Activated T-helper 1 cell treated with anti-CD3 and anti-CD28 coated beads, Interleukin-2, amount 50 U/mL, for 16 hours (primary cell): ENCODE measurements at places on chromosomes 3 and 15.

DNA sequence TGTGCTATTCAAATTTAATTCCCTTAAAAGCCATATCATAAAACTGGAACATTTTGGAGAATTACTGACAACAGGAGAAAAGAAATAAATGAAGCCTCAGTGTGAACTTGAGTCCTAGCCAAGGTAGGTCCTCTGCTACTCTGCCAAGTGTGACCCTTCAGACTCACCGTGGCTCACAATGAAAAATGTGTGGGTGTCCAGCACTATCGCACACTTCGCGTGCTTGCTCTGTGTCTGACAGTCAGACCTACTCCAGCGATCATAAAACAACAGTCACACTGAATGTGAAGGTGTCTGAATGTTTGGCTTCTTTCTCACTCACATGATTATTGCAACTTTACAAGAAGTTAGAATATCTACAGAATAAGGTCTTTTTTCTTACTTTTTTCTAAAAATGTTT, 65.8 kb upstream of the TRA2B start:
- DNase-seq: no peak

DNA sequence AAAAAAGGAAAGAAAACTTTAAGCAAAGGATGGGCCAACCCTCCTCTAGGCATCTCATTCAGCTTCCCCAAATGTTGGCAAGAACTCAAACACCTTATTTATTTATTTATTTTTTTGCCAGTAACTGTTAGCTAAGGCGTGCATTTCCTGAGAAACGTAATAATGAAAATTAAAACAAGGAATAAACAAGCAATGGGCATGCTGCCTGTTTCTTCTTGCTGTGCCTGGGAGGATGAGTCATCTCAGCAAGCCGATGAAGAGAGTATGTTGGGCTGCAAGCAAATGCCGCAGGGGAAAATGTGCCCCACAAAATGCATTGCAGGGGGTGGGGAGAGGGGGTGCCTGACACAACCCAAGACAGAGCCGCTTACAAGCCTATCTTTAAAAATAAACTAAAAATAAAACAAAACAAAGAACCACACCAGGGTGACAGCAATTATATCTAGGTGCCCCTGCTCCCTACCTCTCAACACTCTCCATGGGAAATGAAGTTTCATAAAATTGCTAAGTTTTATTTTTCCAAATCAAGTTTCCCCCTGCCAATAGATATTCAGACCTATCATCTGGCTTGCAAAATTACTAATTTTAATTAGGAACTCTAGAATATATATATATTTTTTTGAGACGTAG, 40.3 kb downstream of the EIF4E3 start:
- no peak for DNase-seq

GRCh38 chr15:88708655-88709054, 69.8 kb downstream of the ISG20 start:
- DNase-seq: no peak

GRCh38 chr3:141065841-141066805, 15.0 kb downstream of the SPSB4 start:
- DNase-seq: no peak

DNA sequence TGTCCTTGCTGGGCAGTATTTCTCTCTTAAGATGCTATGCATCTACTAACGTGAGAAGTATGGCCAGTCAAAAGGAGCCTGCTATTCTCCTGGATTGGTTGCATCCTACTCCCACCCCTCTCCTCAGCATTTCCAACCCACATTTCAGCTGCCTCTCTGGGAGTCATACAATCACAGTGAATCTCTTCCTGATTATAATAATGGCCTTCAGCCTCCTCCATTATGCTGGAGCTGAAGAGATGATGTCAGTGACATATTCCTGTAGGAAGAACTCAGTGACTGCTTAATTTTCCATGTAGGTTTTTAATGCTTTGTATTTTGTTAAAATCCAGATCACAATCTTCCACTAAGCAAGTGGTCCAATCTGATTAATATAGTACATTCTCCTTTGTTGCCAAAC, 82.7 kb upstream of the SUCLG2 start:
- DNase-seq: no peak

DNA sequence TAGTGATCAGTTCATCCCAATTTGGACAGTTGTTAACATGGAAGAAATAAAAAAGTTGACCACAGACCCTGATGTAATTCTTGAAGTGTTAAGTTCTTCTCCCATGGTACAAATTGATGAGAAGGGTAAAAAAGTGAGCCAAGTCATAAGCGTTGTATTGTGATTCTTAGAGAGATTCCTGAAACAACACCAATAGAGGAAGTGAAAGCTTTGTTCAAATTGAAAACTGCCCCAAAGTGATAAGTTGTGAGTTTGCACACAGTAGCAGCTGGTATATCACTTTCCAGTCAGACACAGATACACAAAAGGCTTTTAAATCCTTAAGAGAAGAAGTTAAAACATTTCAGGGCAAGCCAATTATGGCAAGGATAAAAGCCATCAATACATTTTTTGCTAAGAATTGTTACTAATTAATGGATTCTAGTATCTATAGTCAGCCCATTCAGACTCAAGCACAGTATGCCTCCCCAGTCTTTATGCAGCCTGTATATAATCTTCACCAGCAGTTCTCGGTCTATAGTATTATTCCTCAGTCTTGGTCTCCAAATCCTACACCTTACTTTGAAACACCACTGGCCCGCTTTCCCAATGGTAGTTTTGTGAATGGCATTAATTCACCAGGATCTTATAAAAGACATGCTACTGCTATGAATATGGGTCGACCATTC, 38.2 kb downstream of the CDIN1 start:
- DNase-seq: no peak

DNA sequence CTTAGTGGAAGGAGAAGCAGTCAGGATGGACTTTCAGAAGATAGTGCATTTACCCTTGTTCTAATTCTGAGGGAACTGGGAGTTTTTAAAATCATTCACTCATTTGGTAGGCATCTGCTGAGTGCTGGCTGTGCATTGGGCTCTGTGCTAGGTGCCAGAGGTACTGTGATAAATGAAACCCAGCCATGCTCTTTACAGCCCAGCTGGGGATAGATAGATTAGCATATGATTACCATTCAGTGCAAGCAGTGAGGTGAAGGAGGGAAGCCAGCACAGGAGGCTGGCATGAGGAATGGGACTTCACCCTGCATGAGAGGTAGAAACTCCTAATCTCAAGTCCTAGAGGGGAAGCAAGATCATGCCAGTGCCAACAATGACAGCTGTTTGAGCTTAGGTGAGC, 361.9 kb upstream of the TRIM42 start:
- no peak for DNase-seq

DNA sequence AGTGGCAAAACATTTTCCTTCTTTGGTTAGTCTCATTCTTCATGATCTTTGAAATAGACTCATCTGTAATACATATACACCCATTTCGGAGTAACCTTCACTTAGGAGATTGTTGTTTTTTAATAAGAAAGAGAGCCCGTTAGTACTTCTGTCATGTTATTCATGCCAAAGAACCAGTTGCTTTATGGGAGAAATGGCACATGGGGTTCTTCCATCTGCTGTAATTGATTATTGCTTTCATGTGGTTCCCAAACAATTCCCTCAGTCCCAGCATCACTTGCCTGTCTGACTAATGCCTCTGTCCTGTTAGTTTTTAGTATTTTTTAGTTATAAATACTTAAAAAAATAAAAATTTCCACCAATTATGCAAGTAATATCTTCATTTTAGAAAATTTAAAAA, 33.8 kb upstream of the FAH start:
- DNase-seq: no peak

DNA sequence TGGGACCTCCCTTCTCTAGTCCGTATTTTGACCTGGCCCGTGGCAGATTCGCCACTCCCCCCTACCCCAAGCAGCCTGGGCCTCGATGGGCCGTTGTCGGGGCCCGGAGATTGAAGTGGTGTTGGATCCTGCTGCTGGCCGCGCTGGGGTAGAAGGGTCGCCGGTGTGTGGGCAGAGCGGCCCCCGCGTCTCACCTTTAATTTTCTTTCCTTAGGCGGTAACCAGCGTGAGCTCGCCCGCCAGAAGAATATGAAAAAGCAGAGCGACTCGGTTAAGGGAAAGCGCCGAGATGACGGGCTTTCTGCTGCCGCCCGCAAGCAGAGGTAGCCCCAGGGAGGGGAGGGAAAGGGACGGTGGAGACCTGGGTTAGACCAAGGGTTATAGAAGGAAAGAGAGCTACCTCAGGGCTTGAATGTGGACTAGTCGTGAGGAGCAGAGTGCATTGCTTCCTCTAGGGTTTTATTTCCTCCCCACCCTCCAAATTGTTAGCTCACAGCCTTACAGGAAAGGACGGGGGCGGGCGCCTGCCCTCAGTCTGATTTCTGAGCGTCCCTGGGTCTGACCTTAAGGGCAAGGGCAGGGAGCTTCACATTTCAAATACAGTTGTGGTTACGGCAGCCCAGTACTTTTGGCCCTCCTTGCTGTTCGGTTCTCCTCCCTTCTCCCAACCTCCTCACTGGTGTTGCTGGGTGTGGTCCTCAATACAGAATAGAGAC, 799 bp downstream of the SERF2 start:
- DNase-seq: no peak

GRCh38 chr15:64842986-64843561, 1.4 kb downstream of the PLEKHO2 start:
- no peak for DNase-seq

DNA sequence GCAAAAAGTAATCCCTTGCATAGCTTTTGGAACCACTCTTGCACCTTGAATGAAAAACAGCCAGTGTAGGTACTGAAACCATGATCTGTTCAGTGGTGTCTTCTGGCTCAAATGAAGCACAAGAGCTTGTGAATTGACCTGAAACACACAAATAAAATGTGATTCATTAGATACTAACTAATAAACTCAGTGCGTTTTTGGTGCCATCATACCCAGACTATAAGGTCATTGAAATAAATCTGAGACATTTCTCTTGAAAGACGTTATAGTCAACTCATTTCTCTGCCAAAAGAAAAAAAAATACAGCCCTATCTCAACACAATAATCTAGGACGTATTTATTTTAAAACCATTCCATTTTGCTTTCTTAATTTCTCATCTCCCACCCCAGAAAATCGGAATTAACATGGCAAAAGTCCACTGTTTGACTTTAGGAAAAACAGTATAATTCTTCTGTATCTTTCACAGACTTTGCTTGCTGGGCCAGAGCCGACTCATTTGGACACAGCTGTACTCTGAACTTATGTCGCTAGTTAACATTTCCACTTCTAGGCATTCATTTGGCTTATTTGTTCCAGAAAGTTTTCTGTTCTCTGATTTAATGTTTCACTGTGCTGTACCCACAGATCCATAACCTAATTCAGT, 284.9 kb upstream of the TBL1XR1 start:
- DNase-seq: no peak

DNA sequence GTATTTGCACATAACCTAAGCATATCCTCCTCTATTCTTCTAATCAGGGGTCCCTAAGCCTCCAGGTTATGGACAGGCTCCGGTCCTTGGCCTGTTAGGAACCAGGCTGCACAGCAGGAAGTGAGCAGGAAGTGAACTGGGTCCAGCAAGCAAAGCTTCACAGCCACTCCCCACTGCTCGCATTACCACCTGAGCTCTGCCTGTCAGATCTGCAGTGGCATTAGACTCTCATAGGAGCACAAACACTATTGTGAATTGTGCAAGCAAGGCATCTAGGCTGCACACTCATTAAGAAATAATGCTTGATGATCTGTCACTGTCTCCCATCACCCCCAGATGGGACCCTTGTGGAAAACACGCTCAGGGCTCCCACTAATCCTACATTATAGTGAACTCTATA, 9.8 kb downstream of the MSL2 start:
- DNase-seq: no peak

DNA sequence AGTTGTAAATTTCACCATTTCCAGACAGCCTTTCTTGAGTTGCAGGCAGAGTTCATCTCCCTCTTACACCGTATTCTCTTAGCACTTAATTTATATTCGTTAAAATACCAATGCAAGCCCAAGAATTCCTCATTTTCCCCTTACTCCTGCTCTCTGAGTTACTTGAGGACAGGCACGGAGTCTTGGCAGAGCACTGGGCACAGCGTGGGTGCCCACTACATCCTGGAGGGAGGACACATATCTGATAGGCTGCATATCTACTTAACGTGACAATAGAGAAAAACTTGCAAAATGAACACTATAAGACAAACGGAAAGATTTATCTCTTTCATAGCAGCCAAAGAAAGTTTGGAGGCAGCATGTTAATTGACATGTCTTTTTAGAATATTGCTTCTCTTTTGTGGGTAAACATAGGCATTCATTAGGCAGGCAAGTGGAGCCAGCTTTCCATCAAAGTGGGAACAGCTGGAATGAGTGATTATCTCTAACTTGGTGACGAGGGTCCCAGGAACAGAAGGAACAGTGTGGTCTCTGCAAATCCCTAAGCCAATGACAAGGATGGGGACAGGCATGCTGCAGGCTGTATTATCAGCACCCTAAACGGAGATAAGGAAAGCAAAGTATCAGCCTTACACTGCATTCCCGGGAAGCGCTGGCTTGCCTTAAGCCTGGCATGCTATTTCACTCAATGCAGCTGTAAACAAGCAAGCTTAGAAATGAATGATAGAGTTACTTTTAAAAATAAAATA, 116.5 kb downstream of the RTP4 start:
- no peak for DNase-seq

- DNase-seq: no peak
Observed at GRCh38 chr3:23829242-23829934, 23.6 kb downstream of the UBE2E1 start.

DNA sequence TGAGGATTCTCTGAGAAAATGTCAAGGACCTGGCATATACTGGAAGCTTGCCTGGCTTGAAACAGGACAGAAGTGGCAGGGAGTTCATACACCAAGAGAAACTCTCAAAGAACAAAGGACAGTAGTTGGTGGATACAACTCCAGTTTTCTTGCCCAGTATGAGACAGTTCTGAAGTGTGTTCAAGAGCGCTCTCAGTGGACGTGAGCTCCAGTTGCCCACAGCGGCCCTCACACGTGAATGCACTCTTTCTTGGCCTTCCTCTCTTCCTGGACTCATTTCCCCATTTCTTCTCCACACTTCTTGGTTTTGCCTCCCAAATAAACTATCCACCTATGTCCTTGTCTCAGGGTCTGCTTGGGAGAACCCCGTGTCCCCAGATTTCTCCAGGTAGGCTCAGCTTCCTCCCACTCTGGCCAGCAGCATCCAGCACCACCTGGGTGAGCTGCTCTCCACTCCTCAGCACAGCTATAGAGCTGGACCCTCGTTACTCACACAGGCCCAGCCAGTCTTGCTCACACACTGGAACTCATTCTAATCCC, 54.5 kb downstream of the DCLK3 start:
- no peak for DNase-seq

GRCh38 chr15:67394873-67395639, 125.9 kb upstream of the C15orf61 start:
- no peak for DNase-seq
